ENCODE measurements at places on chromosomes 3 and 15.
A peak's percentile ranks its signal among the peaks of the same experiment; 100 is the strongest.

DNA sequence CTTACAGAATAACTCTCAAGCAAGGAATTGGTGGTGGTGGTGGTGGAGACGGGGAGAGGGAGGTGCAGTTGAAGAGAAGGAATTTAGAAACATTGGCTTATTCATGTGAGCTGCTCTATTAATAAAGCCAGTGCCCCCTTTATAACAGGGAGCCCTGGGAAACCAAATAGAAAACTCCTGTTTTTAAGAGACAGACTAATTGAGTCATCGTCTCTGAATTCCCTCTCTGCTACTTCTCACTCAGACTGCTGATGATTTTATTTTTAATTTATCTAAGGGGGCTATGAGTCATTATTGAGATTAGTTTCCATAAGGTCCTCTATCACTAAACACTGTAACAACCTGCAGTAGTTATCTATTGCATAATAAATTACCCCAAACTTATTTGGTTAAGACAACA lies 145.9 kb upstream of the GALNT15 start:
- DNase-seq: no peak

GRCh38 chr3:111152496-111152895 lies 80.9 kb downstream of the NECTIN3 start:
- no peak for DNase-seq

DNA sequence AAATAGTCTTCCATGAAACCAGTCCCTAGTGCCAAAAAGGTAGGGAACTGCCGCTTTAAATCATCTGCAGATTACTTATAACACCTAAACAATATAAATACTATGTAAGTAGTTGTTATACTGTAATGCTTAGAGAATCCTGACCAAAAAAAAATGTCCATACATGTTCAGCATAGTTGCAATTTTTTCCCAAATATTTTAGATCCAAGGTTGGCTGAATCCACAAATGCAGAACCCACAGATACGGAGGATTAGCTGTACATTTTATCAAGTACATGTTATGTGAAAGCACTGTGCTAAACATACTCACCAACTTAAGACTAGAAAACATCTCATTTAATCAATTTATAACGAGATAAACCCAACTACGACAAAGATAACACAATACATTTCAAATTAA lies 9.3 kb downstream of the MSL2 start:
- DNase-seq: no peak

GRCh38 chr3:26989037-26989436 lies 366.5 kb downstream of the LRRC3B start:
- no peak for DNase-seq

DNA sequence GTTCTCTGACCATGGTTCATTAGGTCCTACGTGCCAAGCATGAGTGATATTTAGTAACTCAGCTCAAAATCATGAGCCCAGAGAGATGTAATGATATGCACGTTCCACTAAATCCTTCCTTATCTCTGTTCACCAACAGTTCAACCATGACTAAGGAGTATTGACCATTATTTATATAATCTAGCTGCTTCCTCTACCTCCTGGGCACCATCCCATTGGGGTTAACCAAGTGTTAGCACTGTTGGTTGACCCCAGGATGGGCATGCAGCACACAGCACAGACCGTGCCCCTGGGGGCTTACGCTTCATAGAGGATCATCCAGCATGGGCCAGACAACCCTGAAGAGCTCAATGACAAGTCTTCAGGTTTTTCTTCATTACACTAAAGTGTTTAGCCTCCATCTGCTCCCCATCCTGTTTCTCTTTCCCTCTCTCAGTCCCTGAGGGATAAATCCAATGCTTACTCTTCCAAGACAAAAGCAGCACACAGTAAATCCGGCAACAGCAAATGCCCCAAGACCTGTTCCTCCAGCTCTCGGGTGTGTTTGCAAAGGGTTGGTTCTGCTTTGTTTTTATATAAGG lies 10.4 kb downstream of the FAM174B start:
- DNase-seq: no peak

GRCh38 chr3:156445117-156446090 lies 109.5 kb downstream of the SSR3 start:
- no peak for DNase-seq

- peak; percentile 74 for DNase-seq
Measured at GRCh38 chr3:36700537-36701248, 63.7 kb downstream of the DCLK3 start.

DNA sequence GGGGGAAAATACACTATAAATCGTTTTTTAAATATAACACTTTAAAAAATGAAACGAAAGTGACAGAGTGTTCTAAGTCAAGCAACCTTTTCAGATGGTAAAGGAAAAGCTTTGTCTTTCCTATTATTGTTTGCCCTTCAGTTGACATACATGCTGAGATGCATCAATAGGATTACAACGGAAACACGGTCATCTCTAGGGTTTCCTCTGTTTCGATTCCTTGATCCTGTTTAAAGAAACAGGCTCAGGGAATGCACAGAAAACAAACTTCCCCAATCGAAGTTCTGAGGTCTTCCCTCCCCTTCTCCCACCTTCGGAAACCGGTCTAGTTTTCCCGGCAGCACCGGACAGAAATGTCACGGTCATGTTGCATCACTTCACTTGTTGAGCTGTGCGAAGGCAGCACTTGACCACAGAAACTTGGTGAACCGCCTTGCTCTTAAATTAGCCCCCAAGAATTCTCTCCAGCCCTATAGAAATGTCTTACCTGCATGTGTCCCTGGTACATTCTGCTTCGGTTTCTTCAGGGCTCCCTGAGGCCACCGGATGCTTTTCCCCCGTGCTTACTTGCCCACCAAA lies 556 bp downstream of the PEX5L start:
- DNase-seq: no peak

Measured in kidney capillary endothelial cell (primary cell).